ENCODE measurements at places on chromosomes 3 and 15.
A peak's percentile ranks its signal among the peaks of the same experiment; 100 is the strongest.

DNA sequence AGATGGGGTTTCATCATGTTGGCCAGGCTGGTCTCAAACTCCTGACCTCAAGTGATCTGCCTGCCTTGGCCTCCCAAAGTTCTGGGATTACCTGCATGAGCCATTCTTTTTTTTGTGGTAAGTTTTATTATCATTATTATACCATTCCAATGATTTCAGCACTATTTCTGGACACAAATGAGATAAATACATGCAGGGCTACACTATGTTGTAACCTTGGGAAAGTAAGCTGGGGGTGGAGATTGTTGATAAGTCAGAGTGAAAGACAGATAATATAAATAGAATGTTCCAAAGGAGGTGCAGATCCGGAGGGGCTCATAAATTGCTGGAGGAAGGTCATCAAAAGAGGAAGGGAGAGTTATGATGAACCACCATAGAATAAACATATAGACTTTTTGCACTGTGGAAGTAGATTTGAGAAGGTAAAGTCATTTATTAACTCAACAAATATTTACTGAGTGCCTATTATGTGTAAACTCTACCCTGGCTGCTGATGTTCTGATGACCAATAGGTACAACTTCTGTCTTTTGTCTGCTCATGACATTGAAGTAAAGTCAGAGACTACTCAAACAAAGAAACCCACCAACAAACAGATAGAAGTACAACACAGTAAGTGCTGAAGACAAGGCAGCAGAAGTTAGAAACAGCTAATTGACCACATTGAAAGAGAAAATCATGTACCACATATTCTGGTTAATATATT is 478.9 kb upstream of the GOLIM4 start:
- no peak for DNase-seq

DNA sequence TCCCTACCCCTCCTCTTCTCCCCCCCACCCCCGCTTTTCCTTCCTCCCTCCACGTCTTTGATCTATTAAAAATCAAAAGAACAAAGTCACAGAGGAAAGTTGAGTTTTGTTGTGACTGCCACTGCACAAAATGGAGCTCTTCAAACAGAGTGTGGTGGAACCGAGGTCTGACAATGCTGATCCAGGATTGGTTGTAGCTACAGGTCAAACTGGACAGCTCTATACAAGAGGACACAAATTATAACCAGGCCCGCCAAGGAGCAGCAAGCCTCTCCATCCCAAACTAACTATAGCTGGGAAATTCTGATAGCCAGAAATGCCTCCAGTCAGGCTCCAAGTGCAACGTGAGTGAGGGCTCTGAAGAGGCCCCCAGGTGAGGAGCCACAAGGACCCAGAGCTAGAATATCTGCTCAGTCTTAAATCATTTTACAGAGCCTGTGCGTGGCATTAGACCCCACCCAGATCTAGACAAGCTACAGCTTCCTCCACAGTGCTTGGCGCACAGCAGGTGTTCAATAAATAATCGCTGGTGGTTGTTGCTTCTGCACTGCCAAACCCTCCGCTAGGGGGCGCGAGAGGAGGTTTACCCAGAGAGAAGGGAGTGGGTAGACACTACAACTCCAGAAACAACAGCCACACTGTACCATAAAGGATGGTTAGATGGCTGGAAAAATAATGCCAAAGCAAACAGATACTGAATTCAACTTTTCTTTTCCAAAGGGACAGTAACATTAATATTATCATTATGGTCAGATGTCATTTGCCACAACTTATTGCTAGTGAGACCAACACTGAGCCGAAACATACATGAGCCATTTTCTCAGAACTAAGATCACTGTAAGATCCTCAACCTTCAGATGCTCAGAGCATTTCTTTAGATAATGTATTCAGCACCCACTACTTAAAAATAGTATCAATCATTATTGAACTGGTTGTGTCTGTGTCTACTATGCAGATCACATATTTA is 44.6 kb downstream of the ZIC4 start:
- DNase-seq, result peak; percentile 17

- DNase-seq, result no peak
Measured at GRCh38 chr3:179542375-179542774, 20.4 kb upstream of the ACTL6A start.

GRCh38 chr3:17055374-17056276 is 170.9 kb downstream of the PLCL2 start:
- DNase-seq, result no peak

Data from SW 1271 (cell line).